ENCODE measurements at places on chromosomes 7 and 10.
A peak's percentile ranks its signal among the peaks of the same experiment; 100 is the strongest.

GRCh38 chr7:4789194-4790077 lies 14.0 kb downstream of the AP5Z1 start:
- no peak for DNase-seq

DNA sequence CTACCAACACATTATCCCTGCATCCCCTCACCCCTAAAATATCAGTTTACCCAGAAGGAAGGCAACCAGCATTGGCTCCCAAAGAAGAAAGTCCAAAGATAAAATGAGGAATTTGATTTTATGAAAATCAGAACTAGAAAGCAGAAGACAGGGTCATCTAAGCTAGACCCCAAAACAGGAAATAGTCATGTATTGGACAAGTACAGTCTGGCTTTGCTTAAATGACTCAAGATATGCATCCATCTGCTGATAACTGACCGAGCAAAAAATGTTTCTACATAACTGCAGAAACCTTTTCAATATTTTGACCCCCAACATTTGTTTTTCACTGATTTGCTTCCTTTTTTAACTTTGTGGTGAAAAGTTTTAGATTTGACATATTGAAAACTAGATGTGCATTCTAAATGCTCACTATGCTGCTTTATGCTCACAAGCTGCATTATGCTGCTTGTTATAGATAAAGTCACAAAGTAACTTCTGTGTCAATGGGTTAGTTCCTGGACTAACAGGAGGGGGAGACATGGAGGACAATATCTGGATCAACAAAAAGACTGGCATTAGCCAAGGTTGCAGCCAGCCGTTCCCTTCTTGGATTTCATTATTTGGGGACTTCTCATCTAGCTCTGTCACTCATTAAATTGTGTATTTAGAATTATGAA lies 227.0 kb downstream of the INHBA start:
- no peak for DNase-seq

GRCh38 chr7:129368389-129368986 lies 65.7 kb upstream of the STRIP2 start:
- DNase-seq = no peak

GRCh38 chr7:121633186-121633585 lies 237.1 kb upstream of the FAM3C start:
- DNase-seq = no peak

DNA sequence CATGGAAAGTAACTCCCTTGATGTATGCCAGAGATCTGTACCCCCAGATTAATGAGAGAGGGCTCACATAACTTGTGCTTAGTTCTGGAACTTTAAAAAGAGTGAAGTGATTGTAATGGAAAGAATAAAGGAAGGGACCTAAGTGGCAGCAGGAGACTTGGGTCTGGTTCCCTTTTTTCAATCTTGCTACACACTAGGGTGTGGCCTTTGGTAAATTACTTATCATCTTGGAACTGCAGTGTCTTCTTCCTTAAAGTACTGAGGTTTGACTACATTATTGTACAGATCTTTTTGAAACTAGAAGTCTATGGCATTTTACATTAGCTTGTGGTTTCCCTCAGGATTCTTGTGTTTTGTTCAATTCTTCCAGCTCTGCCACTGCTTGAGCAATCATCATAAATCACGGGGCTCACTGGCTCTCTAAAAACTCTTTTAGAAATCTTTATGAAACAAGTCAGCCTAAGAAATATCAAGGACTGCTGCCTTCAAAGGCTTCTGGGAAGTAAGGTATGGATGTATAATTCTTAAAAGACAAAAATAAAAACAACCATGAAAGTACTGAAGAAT lies 22.5 kb upstream of the CHRM2 start:
- DNase-seq = no peak

DNA sequence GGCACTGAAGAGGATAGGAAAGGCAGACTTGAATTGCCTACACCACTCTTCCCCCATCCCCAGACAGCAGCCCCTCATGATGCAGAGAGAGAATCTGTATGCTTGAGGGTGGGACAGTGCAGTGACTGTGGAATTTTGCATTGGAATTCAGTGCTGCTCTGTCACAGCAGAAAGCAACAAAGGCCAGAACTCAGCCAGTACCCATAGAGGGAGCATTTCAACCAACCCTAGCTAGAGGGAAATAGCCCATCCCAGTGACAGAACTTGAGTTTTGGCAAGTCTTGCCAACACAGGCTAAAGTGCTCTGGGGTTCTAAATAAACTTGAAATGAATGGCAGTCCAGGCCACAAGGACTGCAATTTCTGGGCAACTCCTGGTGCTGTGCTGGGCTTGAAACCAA lies 80.4 kb downstream of the TES start:
- DNase-seq = no peak

- DNase-seq = no peak
Observed at GRCh38 chr10:131431978-131432690, 120.6 kb upstream of the TCERG1L start.

DNA sequence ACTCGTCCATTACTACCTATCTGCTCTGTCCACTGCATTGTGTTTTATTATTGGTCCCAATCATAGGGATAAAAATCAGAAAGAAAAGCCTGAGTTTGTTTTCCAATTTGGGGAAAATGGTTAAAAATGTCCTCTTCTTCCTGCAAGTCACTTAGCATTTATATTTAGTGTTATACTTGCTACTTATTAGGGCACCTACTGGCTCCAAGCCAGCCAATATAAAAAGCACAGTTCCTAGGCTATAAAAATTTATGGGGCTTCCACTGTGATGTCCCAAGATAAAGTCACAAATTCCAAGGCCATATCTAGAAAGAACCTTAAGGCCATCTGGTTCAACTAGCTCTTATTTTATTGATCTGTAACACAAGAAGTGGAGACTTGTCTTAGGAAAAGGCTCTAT lies 3.2 kb downstream of the SLC35B4 start:
- DNase-seq = no peak

DNA sequence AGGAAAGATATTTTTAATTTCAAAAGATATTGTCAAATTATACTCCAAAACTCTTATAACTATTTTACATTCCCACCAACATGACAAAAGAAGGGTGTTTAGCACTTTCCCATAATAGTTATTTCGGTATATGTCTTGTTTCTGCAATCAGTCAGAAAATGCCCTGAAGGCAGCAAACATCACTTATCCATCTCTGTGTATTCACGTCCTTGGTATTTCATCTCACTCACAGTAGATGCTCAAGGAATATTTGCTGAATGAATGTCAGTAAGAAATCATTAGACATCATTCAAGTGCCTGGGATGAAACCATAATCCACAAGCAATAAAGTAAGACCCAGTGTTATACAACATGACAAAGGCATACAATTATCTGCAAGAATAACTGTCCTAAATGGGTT lies 112.7 kb downstream of the GFRA1 start:
- no peak for DNase-seq

DNA sequence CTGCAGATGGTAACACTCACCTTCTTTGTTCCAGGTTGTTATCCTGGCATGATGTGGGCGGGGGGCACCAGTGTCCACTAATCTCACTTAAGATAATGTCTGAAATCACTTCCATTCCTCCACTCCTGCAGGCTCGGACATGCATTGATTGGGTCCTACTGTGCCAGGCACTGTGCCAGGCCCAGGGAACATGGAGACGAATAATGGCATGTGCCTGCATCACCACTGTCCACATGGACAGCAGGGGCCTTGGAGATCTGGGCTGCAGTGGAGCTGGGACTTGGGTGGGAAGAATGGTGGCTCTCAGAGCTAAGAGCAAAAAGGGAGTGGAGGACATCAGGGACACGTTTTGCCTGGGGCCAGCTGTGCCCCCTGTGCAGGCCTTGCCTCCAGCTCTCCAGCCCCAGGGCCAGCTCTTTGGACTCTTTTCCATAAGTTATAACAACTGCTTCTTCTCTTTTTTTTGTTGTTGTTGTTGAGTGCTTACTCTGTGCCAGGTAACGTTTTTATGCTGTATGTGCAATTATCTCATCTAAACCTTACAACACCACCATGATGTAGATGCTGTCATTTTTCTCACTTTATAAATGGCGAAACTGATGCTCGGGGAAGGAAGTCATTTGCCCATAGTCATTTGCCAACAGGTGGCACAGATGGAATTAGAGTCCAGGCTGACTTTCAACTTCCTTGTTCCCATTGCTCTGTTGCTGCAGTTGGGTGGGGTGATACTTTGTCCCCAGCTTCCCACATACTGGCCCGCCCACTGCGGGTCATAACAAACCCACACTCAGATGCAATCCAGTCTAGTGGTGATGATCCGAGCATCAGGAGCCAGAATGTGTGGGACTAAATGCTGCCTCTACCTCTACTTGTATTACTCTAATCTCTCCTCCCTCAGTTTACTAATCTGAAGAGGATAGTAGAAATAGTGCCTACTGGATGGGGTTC lies 19.1 kb downstream of the PLPP4 start:
- no peak for DNase-seq

GRCh38 chr10:65911151-65911835 lies 1014.5 kb upstream of the LRRTM3 start:
- no peak for DNase-seq

- no peak for DNase-seq
Observed at GRCh38 chr10:11215471-11215870, 197.8 kb downstream of the CELF2 start.

DNA sequence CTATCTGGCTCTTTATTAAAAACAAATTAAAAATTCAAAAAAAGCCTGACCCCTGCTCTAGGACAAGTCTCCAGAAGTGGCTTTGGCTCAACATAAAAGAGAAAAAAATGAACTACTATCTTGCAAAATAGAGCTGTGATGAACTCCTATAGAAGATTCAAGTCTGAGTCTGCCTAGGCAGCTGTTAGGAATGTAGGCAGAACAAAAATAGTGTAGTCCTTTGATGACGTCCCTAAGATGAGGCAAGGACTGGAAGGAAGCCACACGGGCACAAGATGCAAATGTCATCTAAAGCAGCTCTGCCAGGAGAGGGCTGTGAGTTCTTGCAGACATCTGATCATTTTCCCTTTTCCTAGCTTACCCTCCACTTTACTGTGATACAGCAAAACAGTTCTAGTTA lies 20.5 kb downstream of the ASNS start:
- DNase-seq = peak; percentile 29

GRCh38 chr10:67224553-67224952 lies 298.7 kb downstream of the LRRTM3 start:
- DNase-seq = no peak

DNA sequence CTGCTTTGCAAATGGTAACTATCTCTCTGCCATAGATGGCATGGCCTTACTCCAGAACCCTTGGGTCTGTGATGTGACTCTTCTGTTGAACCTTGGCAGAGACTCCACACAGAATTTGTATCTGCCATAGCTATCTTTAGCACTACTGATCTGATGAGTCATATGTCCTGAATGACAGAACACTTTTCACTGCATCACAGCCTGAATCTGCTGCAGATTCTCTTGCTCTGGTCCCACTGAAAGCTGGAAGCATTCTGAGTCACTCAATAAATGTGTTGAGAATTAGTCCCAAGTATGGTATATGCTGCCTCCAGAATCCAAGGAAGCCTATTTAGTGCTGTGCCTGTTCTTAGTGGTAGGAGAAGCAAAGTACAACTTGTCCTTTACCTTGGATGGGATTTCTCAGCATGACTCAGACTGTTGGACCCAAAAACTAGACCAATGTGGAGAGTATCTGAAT lies 39.5 kb upstream of the ANKRD1 start:
- DNase-seq = no peak

DNA sequence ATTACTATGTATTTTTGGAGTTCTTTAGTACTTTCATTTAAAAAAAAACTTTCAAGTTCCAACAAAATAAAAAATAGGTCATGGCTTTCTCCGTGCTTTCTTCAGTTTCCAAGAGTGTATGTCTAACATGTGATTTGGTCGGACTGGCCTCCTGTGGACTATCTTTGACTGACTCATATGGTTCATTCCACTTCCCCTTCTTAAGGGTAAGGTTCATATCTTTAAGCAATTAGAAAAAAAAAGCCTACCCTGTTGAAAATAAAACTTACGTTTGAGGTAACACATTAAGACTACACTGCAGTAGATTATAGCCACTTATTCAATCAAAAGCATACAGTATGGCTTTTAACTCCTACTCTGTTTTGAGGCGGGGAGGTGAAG lies 112.8 kb upstream of the AHR start:
- DNase-seq = no peak

- DNase-seq = no peak
Observed at GRCh38 chr7:2851497-2851896, 7.4 kb upstream of the GNA12 start.

- DNase-seq = no peak
Observed at GRCh38 chr7:33706771-33707200, 198.6 kb upstream of the BMPER start.

GRCh38 chr7:22230238-22230637 lies 126.7 kb downstream of the RAPGEF5 start:
- no peak for DNase-seq

DNA sequence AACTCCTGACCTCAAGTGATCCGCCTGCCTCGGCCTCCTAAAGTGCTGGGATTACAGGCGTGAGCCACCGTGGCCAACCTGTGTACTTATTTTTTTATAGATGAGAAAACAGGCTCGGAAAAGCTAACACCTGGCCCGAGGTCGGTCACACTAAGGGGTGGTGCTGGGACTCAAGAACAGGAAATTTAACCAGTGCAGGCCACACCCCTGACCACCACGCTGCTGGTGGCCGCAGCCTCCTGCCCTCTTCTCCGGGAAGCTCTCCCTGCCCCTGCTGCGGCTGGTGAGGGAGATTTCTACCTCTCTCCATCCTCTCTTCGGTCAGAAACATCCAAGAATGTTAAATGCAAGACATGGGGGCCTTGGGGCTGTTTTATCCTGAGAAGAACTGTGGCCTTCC lies 63.2 kb downstream of the TNRC18 start:
- peak; percentile 7 for DNase-seq

GRCh38 chr7:112252691-112253090 lies 46.2 kb downstream of the ZNF277 start:
- no peak for DNase-seq

- no peak for DNase-seq
Observed at GRCh38 chr10:69574571-69574978, 1.4 kb upstream of the NEUROG3 start.

- no peak for DNase-seq
Observed at GRCh38 chr10:131983780-131984179, 2.1 kb upstream of the BNIP3 start.

DNA sequence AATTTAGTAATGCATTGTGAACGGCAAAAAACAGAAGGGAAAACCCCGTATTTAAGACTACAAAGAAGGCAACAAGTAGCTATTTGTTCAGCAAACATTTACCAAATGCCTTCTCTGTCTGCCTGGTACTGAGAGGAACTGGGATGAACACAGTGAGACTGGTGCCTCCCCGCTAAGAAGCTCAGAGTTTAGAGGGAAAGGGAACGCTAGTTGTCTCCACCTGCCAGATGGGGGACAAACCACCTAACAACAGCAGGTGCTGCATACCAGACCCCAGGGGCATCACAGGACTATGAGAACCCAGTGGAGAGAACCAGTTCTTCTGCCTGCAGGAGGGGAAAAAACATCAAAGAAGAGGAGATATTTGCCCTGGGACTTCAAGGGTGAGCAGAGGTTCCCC lies 147.1 kb downstream of the SLC25A13 start:
- DNase-seq = no peak

GRCh38 chr10:29202386-29202940 lies 86.4 kb upstream of the LYZL1 start:
- no peak for DNase-seq
